ENCODE measurements at places on chromosomes 5 and 9.

- DNase-seq, result no peak
Measured at GRCh38 chr5:149817539-149818060, 87.5 kb downstream of the PPARGC1B start.

- DNase-seq, result no peak
Measured at GRCh38 chr9:37246826-37247225, 126.5 kb downstream of the ZCCHC7 start.

DNA sequence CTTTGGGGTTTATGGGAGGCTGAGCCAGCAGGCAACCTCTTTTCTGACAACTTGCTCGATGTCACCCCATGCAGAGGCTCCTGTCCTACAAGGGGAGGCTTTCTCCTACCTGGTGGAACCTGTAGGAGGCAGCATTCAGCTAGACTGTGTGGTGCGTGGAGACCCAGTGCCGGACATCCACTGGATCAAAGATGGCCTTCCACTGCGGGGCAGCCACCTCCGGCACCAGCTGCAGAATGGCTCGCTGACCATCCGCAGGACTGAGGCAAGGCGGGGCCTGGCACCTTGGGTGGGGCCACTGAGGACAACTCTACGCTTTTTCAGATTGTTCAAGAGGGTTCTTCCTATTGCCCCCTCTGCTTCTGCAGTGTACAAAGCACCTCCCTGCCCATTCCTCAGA lies 36.1 kb upstream of the ASS1 start:
- no peak for DNase-seq

DNA sequence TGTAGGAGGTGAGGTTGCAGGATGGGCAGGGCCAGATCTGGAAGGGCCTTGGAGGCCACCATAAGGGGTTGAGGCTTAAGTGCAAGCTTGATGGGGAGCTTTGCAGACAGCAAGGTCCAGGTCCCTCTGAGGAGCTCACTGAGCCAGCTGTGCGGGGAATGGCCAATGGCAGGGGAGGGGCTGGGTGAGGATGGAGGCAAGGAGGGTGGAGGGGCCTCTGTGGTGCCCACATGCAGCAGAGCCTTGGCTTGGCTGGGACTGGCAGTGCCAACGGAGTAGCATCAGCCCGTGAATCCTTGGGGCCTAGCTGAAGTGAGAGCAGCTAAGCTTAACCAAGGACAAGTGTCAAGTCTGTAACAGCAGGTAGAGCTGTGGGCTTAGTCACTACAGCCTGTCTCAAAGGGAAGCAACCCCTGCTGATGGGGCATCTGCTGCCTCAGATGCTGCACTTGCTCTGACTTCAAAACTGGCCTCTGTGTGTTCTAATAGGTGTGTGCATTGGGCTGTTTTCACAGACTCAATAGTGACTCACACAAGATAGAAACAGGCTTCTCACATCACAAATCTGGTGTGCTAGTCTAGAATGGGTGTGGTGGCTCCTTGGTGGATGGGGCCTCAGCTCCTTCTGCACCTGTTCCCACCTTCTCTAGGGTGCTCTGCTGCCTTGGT lies 16.3 kb downstream of the GALNT12 start:
- DNase-seq, result no peak

- no peak for DNase-seq
Measured at GRCh38 chr5:167352801-167353200, 938.6 kb upstream of the WWC1 start.

DNA sequence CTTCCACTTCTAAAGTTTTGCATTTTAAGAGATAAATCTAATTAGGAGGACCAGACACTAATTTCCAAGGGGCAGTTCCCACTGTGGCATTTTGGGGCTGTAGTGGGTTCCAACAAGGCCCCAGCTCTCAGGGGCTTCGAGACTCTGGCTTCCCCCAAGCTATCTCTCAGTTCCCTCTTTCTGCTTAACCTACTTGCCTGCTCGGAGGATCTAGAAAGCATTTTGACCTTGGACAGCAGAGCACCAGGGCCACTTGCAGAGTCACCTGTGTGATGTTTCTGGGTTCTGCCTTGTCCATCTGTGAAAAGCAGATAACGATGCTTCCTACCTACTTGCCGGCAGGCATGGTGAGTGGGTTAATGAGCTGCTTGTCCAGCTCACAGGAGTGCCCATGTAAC lies 175.4 kb downstream of the MED10 start:
- no peak for DNase-seq

- DNase-seq, result no peak
Measured at GRCh38 chr9:81410201-81410600, 279.1 kb downstream of the TLE1 start.

DNA sequence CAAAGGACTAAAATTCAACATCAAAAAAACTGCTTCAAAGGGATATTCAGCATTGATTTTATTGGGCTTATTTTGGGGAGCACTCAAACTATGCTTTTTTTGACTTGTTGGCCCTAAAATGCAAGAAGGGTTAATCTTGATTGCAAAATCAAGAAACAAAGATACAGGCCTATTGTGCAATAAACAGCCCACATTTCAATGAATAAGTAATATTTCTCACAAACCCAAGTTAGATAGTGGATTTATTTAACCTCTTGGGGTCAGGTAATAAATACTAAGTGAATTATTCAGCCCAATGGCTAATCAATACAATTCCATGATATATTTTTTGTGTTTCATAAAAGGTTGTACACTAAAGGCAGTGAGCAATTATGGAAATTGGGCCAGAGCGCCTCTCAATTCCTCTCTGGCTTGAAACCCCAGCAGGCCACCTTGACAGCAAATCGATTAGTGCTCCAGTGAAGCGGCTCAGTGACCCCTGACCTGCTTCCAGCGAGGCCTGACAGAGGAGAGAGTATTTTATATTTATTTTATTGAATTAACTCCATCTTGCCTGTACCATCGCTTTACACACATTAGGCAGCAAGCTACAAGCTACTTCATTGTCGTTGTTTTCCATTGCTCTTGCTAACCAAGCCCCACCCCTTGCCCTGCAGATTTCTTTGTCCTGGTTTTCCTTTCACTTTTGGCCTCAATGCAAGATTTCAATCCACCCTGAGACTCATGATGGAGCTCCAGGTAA lies 65.5 kb downstream of the EBF1 start:
- DNase-seq, result no peak

DNA sequence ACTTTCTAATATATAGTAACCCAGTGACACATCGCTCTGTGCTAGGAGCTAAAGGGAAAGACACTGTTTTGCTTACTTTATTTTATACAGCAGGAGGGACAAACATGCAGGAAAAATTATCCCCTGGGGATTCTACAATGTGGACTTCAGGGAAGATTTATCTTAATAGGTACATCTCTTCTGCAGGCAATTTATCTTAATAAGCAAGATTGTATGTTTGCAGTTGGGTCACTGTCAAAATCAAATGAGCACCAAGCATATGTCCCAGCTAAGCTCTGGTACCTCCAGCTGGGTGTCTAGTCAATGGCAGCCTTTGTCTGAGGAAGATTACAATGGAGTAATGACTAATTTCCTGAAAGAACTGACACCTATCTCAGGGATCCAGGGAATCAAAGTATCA lies 309.9 kb upstream of the PANK3 start:
- DNase-seq, result no peak

GRCh38 chr5:77924081-77924480 lies 147.9 kb upstream of the TBCA start:
- no peak for DNase-seq

DNA sequence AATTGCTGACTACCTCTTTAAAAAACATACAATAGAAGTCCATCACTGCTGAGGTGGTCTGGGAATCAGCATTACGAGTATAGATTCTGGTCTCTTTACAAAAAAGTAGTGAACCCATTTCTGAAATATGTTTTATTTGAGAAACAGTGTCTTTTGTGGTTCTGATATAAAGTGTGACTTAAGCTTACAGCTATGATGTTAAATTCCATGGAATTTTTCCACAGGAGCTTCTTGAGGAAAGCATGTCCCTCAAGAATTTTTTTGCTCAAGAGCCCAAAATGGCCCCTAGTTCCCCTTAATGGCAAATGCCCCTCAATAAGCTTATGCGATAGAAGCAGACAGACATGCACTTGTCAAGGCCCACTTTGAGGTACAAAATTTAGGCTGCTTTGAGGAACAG lies 265.7 kb downstream of the FAM170A start:
- DNase-seq, result no peak

DNA sequence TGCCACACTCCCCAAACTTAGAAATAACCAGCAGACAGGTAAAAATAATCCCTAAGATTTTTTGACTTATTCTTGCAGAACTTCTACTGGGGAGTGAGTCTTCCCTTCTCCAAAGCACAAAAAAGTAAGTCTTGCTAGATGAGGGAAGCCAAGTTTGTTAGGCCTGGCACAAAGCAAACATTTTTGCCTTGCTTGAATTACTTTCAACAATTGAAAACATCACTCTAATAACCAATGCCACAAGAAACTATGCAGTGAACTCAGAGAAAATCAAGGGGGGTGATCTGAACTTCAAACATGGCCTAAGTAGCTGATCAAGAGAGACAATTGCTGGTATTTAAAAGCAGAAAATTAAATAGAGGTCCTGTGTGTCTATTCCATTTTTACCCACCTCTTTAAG lies 123.6 kb upstream of the SLC1A3 start:
- no peak for DNase-seq

DNA sequence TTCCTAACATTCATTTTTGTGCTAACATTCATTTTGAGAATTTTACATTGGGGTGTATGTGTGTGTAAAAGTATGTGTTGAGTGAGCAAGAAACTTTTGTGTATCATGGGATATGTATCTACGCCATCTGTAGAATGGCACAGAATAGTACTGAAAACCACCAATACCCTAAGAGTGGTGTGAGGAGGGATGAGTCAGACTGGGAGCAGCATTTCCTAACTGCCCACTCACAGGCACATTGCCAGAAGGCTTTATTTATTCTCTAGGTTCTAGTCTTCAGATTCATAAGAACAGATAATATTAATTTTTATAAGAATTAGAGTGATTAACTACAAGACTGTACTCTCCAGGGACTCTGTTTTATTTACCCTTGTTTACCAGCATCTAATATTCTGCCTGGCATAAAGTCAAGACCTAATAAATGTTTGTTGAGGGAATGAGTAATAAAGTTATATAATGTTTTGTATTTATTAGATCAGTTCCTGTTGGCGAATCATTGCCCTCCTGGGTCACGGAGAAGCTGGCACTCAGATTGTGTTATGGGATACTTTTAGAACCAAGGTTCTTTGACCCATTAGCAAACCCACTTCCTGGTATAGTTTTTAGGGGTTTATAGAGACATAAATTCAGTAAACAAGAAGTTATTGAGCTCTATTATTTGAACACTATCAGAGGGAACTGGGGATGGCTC lies 159.1 kb upstream of the PPP2R2B start:
- DNase-seq, result no peak

GRCh38 chr9:31335529-31336234 lies 1048.8 kb upstream of the ACO1 start:
- DNase-seq, result no peak

DNA sequence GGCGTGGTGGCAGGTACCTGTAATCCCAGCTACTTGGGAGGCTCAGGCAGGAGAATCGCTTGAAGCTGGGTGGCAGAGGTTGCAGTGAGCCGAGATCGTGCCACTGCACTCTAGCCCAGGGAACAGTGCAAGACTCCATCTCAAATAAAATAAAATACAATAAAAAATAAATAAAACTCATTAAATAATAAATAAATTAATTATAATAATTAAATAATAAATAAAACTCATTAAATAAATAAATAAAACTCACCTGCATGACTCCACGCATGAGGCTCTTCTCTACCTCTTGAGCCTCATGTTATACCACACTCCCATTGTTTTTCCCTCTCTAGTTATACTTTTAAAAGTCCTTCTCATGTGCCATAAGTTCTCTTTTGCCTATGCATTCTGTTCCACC lies 995.4 kb downstream of the MAT2B start:
- no peak for DNase-seq

- DNase-seq, result no peak
Measured at GRCh38 chr5:179615203-179615602, 8.3 kb downstream of the HNRNPH1 start.

DNA sequence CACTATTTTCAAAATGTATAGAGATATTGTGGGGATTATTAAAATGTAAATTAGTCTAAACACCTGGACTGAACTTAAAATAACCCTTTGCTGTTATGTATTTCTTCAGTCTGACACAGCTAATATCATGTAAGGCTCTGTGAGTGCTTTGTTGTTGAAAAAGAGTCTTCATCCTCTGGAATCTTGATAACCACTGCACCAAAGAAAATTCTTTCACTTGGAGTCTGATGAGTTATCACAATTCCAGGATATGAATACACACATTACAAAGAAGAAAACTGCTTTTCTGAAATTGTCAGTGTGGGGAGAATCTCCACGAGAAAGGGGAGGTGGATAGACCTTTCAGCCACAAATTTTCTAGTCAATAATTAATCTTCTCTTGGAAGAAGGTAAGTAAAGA lies 42.3 kb upstream of the TARS1 start:
- DNase-seq, result no peak

Data from NCI-H526 treated with DMSO at 0.1 percent for 48 hours (cell line).